H1 (cell line): ENCODE measurements at places on chromosomes 4 and X. TPM values are rescaled to one million over a fixed set of nuclear protein-coding genes. Genes with fewer than 3 reads are reported as not detected.
A peak's percentile ranks its signal among the peaks of the same experiment; 100 is the strongest.

- no peak for DNase-seq
- no peaks in the 10 kb centered on the region for H3K27me3 ChIP-seq
- H3K36me3 ChIP-seq, result no peaks in the 10 kb centered on the region
- no peaks in the 10 kb centered on the region for H3K4me1 ChIP-seq
These were observed 165.1 kb downstream of the GPAT3 start for GRCh38 chr4:83701041-83701440.

- no peak overlapping the region for H3K4me3 ChIP-seq
- no peaks in the 10 kb centered on the region for H3K36me3 ChIP-seq
- H3K27ac ChIP-seq, result no peak overlapping the region
- no peaks in the 10 kb centered on the region for H3K27me3 ChIP-seq
These were observed 156.6 kb downstream of the FAM13A start for GRCh38 chr4:88900432-88900831.

DNA sequence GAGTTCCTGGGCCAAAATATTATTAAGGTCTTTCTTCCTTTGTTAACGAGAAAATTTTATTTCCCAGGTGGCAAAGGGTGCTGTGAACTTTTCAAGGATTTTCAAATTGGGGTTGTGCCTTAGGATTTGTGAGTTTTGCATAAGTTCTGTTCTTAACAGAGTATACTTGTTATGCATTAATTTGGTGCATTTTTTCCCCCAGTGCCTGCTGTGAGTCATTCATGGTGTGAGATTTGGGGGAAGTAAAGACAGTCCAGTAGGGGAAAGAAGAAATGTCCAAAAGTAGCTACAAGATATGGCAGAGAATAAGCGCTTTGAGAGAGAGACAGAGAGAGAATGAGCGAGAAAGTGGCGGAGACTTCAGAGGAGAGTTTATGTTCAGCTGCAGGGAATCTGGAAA lies 239.2 kb downstream of the ARHGAP10 start:
- no peak for DNase-seq
- no peaks in the 10 kb centered on the region for H3K36me3 ChIP-seq
- H3K4me1 ChIP-seq, result peaks cover 4% of the 10 kb centered on the region
- no peaks in the 10 kb centered on the region for H3K27me3 ChIP-seq
- no peak overlapping the region for H3K27ac ChIP-seq

- H3K27ac ChIP-seq, result no peak overlapping the region
- H3K36me3 ChIP-seq, result no peaks in the 10 kb centered on the region
- no peak overlapping the region for H3K4me3 ChIP-seq
- DNase-seq, result no peak
- no peaks in the 10 kb centered on the region for H3K27me3 ChIP-seq
- no peaks in the 10 kb centered on the region for H3K4me1 ChIP-seq
These were observed 397.1 kb upstream of the FAM241A start for GRCh38 chr4:111748157-111748556.

- H3K27me3 ChIP-seq, result peaks cover 2% of the 10 kb centered on the region
- H3K4me3 ChIP-seq, result no peak overlapping the region
- DNase-seq, result no peak
- H3K4me1 ChIP-seq, result no peaks in the 10 kb centered on the region
- H3K36me3 ChIP-seq, result no peaks in the 10 kb centered on the region
These were observed 9.1 kb upstream of the YTHDC1 start for GRCh38 chr4:68358988-68359387.

DNA sequence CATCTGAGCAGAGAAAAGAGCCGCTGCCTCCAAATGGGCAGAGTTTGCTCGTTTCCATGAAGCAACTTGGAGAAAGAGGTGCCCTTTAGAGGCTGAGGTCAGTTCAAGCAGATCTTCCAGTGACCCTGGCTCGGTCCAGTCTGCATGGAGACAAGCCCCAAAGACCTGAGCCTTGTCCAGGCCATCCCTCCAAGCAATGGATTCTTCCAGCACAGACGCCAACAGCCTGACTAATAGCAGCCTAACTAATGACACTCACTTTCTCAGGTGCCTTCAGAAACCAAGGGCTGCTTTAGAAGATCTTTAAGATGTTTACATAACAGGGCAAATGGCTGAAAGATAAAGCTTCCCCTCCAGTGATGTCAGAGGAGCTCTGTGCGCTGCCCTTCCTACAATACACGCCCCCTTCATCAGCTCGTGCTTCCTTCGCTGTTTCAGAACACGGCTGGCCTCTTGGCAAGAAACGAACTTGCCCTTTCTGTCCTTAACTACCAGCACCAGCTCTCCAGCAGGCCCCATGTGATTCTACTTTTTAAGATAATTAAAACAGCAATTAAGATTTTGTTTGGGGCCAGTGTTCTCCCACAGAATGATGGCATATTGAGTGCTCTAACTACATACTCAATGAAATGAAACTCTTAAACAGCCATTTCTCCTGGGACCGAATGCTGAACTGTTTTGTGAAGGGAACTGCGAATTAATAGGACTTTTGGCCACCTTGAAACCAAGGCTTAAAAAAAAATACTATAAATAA lies 119.0 kb downstream of the GPR143 start:
- H3K27me3 ChIP-seq, result no peaks in the 10 kb centered on the region
- no peak for DNase-seq
- H3K27ac ChIP-seq, result no peak overlapping the region
- no peaks in the 10 kb centered on the region for H3K36me3 ChIP-seq
- H3K4me1 ChIP-seq, result no peaks in the 10 kb centered on the region

DNA sequence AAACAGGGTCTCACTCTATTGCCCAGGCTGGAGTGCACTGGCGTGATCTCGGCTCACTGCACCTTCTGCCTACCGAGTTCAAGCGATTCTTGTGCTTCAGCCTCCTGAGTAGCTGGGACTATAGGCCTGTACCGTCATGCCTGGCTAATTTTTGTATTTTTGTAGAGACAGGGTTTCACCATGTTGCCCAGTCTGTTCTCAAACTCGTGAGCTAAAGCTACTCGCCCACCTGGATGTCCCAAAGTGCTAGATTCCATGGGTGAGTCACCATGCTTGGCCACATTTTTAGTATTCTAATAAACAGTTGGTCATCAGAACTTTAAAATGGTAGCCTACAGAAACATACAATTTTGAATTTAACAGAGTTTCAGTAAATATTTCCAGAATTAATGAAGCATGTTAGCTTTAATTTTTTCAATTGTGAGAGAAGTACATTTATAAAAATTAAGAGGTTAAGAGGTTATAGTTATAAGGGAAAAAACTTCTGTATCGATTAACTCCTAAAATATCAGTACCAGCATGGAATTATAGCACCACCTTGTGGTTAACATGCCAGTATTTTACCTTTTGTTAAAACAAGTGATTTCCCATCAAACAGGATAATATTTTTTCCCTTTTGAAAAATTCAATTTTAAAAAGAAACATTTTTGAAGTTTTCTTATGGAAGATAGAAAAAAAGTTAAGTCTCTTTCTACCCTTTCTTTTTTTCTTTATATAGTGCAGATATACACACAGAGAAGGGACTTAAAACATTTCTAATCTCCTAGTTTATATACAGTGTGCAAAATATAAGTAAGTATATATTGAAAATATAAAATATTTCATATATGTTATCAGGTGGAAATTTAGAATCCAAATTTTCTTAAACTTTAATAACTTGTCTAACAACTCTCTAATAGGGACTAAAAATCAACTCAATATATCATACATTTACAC lies 35.4 kb downstream of the CEP44 start:
- no peak overlapping the region for H3K4me3 ChIP-seq
- no peaks in the 10 kb centered on the region for H3K4me1 ChIP-seq
- no peaks in the 10 kb centered on the region for H3K27me3 ChIP-seq
- H3K36me3 ChIP-seq, result no peaks in the 10 kb centered on the region

DNA sequence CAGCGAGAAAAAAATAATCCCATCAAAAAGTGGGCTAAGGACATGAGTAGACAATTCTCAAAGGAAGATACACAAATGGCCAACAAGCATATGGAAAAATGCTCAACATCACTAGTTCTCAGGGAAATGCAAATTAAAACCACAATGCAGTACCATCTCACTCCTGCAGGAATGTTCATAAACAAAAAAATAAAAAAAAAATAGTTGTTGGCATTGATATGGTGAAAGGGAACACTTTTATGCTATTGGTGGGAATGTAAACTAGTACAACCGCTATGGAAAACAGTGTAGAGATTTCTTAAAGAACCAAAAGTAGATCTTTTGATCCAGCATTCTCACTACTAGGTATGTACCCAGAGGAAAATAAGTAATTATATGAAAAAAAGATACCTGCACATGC lies 508.3 kb upstream of the MAGEB2 start:
- H3K27me3 ChIP-seq, result no peaks in the 10 kb centered on the region
- no peaks in the 10 kb centered on the region for H3K4me1 ChIP-seq
- no peak for DNase-seq
- H3K4me3 ChIP-seq, result no peak overlapping the region

GRCh38 chrX:34654696-34655490 lies 2.2 kb downstream of the TMEM47 start:
- no peaks in the 10 kb centered on the region for H3K36me3 ChIP-seq
- no peaks in the 10 kb centered on the region for H3K27me3 ChIP-seq
- peak overlapping the region; percentile 75 for H3K4me3 ChIP-seq
- peaks cover 10% of the 10 kb centered on the region for H3K4me1 ChIP-seq

- no peak for DNase-seq
- no peaks in the 10 kb centered on the region for H3K4me1 ChIP-seq
- no peak overlapping the region for H3K27ac ChIP-seq
- H3K36me3 ChIP-seq, result no peaks in the 10 kb centered on the region
- no peaks in the 10 kb centered on the region for H3K27me3 ChIP-seq
These were observed 160.8 kb downstream of the NAA11 start for GRCh38 chr4:79164907-79165610.

- DNase-seq, result no peak
- no peaks in the 10 kb centered on the region for H3K27me3 ChIP-seq
- no peaks in the 10 kb centered on the region for H3K36me3 ChIP-seq
These were observed 57.7 kb downstream of the MRPL1 start for GRCh38 chr4:77920371-77920770.

- H3K27ac ChIP-seq, result no peak overlapping the region
- no peaks in the 10 kb centered on the region for H3K4me1 ChIP-seq
- no peaks in the 10 kb centered on the region for H3K36me3 ChIP-seq
- no peaks in the 10 kb centered on the region for H3K27me3 ChIP-seq
- DNase-seq, result no peak
These were observed 103.9 kb upstream of the PAQR3 start for GRCh38 chr4:79043138-79043537.

DNA sequence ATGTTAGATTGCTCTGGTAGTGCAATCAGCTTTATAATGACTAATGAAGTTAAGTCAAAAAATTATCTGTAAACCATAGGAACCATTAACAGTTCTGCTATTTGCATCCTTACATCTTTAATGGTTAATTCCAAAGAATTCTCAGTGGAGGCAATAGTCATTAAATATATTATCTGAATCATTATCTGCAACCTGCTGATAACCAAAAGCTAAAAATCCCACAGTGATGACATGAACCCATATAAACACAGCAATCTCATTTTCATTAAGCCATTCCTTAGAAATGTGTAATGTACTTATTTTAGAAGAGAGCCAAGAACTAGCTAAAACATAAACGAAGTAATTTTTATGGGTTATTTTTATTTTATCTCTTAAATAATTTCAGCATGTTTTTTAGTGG lies 60.2 kb downstream of the MAGEB16 start:
- no peak overlapping the region for H3K27ac ChIP-seq
- H3K27me3 ChIP-seq, result no peaks in the 10 kb centered on the region
- DNase-seq, result no peak
- H3K4me3 ChIP-seq, result no peak overlapping the region
- H3K36me3 ChIP-seq, result no peaks in the 10 kb centered on the region

- no peak for DNase-seq
- no peaks in the 10 kb centered on the region for H3K4me1 ChIP-seq
- no peak overlapping the region for H3K27ac ChIP-seq
- H3K4me3 ChIP-seq, result no peak overlapping the region
These were observed 5.2 kb downstream of the YIPF6 start for GRCh38 chrX:68503836-68504636.

GRCh38 chrX:21408307-21408706 lies 34.1 kb downstream of the CNKSR2 start:
- no peak overlapping the region for H3K27ac ChIP-seq
- no peaks in the 10 kb centered on the region for H3K36me3 ChIP-seq
- H3K4me1 ChIP-seq, result no peaks in the 10 kb centered on the region
- no peaks in the 10 kb centered on the region for H3K27me3 ChIP-seq
- no peak for DNase-seq

GRCh38 chrX:7088968-7089615 lies 58.4 kb upstream of the STS start:
- H3K36me3 ChIP-seq, result no peaks in the 10 kb centered on the region
- no peaks in the 10 kb centered on the region for H3K27me3 ChIP-seq
- DNase-seq, result no peak
- H3K27ac ChIP-seq, result no peak overlapping the region

DNA sequence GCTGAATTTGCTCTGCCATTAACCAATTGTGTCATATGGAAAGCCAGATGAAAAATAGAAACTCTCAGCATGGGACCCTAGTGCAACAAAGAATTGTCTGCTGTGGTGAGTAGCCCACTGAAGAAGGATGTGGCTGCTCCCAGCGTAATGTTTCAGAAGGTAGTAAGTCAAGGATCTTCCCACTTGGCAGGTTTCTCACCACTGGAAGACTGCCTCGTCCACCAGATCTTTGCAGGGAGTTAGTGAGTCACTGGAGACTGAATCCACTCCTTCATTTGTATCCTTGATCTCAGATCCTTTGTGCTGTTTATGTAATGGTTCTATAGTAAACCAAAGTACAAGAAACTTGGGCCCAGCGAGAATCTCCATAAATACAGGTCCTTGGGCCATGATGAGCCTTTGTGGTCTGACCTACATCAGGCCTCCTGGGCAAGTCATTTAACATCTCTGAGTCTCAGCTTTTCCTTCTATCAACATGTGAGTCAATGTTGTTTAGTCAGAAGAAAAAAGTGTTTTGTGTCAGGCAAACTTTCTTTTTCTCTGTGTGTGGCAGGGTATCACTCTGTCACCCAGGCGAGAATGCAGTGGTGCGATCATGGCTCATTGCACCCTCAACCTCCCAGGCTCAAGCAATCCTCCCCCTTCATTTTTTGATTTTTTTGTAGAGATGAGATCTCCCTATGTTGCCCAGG lies 78.0 kb upstream of the CCDC160 start:
- H3K27ac ChIP-seq, result no peak overlapping the region
- H3K36me3 ChIP-seq, result no peaks in the 10 kb centered on the region
- no peak for DNase-seq
- H3K4me1 ChIP-seq, result no peaks in the 10 kb centered on the region
- H3K27me3 ChIP-seq, result no peaks in the 10 kb centered on the region
- H3K4me3 ChIP-seq, result no peak overlapping the region

SPANXN3 gene
- not detected in 2 replicates for total RNA-seq

TMEM154 gene
- 1.2 and 1.5 TPM in 2 replicates for total RNA-seq

ANXA3 gene
- 22.4 and 27.3 TPM in 2 replicates for total RNA-seq

PPEF2 gene
- not detected in 2 replicates for total RNA-seq

ZNF711 gene
- 15.5 and 16.3 TPM in 2 replicates for total RNA-seq

TMEM144 gene
- total RNA-seq, result 1.6 and 2.6 TPM in 2 replicates
